Stimulated activated CD4-positive, alpha-beta T cell treated with anti-CD3 and anti-CD28 coated beads, Interleukin-15, amount 100 ng/mL, for 1 hour (primary cell): ENCODE measurements at places on chromosomes 7 and 10.

DNA sequence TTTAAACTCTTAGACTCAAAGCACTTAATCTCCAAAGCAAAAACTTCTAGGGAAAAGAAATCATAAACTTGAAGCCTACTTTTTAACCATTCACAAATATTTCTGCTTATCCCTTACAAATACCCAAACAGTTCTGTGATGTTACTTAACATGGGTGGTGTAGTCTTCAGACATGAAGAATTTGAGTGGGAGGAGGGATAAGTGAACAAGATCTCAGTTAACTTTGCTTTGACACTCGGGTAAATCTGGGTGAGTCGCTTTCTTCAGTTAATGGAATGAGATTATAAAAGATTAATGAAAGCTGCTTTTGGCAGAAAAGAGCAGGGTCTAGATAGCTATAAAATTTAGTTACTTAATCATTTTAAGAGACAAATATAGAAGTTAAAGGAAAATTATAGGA lies 47.5 kb downstream of the RNF133 start:
- no peak for DNase-seq

DNA sequence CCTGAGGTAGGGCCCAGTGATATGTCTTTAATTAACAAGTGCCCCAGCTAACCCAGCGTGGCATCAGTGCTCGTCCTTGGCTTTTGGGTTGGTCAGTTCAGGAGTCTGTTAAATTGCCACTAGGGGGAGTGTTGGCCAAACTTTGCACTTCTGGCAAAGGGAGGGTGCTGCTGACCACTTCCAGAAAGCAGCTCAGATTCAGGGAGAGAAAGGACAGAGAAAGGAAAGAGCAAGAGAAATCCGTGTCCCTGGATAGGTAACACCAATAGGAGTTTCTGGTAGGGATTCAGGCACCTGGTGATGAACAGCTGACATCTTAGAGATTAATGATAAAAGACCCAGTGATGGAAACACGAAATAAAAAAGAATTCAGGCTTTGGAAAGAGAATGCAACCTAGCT lies 243.1 kb upstream of the AOAH start:
- no peak for DNase-seq

DNA sequence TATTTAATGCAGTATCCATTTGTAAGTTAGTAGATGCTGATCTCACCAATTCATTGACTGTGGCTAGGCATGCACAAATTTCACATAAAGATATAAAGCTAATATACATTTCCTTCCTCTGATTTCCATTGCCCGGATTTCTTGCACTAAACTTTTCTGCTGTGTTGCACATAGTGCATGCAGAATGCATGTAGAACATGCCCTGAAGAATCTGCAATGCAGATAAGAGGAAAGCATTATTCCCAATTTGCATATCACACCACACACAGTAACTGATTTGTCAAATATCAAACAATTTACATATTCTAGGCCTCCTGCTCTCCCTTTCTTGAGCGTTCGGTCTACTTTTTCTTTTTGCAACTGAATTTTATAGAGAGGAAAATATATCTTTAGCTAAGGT lies 124.2 kb downstream of the LRRTM3 start:
- no peak for DNase-seq

DNA sequence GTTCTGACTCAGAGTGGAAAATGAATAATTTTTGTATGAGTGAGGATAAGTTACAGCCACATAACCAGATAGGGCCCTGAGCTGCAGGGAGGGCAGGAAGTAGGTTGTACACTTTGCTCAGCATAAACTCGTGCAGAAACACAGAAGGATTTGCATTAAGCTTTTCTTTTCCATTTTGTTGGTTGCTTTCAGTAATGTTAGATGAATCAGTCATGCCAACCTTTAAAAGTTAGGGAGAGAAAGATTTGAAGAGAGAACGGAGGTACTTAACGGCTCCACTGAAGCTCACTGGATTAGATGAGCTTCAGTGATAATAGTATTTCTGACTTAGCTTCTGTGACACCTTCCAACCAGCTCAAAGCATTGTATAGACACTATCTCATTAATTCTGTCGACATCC lies 348.1 kb downstream of the GATA3 start:
- no peak for DNase-seq

DNA sequence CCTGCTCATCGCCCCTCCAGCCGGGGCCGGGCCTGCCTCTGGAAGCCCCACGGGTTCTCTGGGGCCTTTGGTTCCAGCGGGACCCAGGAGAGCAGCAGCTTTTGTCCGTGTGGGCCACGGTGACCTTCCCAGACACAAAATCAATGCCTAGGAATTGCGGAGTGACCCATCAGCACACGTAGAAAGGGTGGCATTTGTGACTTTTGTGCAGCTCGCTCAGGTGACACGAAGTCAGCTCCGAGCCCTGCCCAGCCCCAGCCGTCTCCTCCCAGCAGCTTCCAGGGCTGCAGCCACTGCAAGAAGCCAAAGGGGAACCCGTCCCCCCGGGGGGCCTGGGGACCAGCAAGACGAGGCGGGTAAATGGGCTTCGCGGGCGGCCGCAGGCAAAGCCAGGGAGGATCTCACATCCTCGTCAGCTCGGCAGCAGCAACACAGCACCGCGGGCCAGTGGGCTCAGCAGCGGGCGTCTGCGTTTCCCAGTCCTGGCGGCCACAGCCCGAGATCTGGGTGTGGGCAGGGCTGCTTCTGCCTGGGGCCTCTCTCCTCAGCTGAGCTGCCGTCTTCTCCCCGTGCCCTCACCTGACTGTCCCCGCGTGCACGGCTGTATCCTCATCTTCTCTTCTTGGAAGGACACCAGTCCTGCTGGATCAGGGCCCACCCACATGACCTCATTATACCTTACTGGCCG lies 88.5 kb downstream of the PAXIP1 start:
- DNase-seq = no peak

- DNase-seq = no peak
These were observed 378.4 kb upstream of the LRGUK start for GRCh38 chr7:133748443-133749407.

- no peak for DNase-seq
These were observed 55.3 kb downstream of the TFAM start for GRCh38 chr10:58440484-58440883.

DNA sequence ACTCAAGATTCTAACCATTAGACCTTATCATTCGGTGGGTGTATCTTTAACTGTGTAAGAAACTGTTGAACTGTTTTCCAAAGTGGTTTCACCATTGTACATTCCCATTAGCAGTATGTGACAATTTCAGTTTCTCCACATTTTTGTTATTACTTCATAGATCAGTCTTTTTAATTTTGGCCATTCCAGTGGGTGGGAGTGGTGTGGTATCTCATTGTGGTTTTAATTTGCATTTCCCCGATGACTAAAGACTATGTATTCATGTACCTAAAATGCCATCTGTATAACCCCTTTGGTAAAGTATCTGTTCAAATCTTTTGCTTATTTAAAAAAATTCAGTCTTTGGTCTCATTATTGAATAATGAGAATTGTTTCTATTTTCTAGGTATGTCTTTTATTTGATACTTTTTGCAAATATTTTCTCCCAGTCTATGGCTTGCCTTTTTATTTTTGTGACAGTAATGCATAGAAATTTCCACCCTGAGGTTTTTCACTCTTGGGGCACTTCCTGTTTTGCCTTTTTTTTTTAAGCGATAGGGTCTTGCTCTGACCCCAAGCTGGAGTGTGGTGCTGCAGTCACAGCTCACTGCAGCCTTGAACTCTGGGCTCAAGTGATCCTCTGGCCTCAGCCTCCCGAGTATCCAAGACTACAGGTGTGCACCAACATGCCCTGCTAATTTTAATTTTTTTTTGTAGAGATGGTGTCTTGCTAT lies 141.1 kb upstream of the ITGB1 start:
- no peak for DNase-seq

DNA sequence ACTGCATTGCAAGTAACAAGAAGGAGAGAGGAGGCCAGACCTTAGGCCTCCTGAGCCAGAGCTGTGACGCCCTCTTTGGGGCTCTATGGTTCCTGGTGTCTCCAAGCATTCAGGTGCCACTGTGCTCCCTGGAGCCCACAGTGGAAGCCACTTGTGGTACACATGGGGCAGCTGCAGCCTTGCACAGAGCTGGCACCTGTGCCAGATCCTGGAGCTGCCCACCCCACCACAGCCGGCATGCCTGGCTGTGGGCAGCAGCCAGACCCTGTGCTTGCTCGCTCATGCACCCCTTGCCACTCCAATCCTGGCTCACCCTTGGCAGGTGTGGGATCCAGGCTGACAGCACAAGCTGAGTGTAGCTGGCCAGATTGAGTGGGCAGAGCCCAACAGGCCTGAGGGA lies 173.8 kb upstream of the SMIM30 start:
- DNase-seq = no peak

DNA sequence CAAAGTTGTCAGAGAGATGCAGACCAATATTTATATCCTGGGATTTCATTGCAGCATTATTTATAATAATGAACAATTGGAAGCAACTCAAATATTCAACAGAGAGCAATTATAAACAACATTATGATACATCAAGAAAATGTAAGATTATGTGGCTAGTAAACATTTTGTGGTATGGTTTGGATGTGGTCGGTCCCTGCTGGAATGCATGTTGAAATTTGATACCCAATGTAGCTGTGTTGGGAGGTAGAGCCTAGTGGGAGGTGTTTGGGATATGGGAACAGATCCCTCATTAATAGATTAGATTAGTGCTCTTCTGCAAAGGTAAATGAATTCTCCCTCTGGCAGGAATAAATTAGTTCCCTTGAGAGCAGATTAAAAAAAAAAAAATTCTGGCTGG lies 350.9 kb downstream of the ANKRD30A start:
- DNase-seq = no peak

DNA sequence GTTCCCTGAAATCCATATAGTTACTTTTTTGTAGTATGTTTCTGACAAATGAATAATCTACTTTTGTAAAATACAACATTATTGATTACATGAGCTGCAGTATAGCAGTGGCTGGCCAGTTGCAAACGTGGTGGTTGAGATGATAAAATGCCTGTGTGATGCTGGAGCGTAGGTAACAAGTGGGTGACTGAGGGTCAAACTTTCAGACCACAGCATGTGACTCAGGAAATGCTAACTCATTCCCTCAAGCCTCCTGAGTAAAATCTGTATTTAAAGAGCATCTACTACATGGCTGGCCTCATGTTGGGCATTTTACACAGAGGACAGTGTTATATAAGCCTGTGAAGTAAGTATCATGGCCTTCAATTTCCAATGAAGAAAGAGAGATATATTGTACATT lies 585.2 kb downstream of the GRID1 start:
- no peak for DNase-seq

GRCh38 chr10:6048281-6049030 lies 13.7 kb downstream of the IL2RA start:
- DNase-seq = no peak

DNA sequence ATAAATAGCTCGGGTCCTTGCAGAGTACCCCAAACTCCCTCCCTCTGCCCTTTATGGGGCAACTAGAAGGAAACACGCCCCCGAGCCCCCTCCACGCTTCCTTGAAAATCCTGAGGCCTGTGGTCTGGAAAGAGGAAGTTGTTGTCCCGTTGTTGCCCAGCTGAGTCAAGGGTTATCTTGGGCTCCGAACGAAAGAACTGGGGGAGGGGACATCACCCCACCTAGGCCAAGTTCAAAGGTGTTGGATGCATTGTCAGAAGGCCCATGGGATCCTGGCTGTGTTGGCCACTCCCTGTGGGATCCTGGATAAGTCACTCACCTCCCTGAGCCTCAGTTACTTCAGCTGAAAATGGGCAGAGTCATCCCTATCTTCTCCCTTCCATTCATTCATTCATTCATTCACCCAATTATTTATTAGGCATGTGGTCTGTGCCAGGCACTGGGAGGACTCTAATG lies at the start of gene CCL24:
TSS of gene CCL24 (minus strand) at position 26 of the 456 bp plus-strand sequence. CDS start 91 bp downstream, outside the sequence.
- no peak for DNase-seq

DNA sequence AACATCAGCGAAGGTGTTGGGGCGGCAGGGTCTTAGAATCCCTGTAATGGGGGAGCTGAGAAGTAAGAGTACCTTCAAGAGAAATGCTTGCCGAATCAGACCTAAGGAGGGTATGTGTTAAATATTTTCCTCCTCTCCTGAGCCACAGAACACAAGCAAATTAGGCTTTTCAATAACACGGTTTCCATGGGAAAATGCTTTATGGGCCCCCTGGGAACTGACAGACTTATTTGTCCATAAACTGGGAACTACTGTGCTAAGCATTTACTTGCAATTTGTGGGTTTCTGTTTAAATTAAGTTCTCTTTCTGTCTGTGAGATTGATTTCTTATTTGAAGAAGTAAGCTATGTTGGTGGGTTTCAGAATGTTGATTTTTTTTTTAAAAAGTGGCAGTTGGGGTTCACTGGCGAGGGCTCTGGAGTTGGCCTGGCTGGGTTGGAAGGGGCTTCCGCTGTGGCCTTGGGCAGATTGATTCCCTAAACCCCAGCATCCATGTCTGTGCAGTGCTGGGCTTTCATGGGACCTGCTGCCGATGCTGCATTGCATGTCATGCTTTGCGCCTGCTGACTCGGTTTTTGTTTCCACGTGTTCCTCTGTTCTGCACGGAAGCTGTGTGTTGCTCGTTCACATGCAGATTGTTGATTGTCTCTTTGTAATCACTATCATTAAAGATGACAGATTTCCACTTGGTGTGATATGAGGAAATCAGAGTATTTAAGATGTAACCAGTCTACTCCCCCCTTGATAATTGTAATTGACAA lies 7.2 kb downstream of the RBM17 start:
- no peak for DNase-seq

DNA sequence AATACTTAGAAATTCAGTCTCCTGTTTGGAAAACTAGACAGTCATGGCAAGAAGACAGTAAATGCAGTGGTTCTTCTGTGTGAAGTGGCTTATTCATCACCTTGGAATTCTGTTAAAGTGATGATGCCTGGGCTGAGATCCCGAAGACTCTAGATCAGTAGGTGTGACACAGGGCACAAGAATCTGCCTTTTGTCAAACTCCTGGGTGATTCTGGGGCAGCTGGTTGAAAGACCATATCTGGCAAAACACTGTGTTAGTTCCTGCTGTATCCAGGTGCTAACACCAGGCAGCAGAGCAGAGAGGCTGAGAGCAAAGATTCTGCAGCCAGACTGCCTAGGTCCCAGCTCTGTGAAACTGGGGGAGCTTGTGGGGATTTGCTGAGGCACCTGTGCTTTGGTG lies 26.5 kb downstream of the MRC1 start:
- no peak for DNase-seq

DNA sequence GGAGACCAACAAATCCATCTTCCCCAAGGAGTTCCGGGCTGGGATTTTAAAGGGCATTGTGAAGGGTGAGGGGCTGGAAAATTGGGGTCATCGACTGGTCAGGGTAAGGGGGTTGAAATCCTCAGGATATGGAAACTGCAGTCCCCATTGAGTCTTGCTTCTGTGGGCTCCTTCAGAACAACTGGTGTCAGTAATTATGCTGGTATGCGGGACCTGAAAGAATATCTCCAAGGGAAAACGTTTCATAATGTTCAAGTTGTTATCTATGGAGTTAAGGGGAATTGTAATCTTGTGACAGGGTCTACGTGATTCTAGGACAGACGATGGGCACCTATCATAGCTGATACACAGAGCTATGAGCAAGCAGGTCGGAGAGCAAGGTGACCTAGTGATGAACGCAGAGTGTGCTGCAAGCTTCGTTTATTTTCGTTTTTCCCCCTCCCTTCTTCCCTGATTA lies 494 bp upstream of the RHBDD2 start:
- DNase-seq = no peak

GRCh38 chr7:131899271-131900030 lies 343.0 kb upstream of the PODXL start:
- no peak for DNase-seq
